HT1080 (cell line): ENCODE measurements at places on chromosomes 6 and 20. TPM values are rescaled to one million over a fixed set of nuclear protein-coding genes. Genes with fewer than 3 reads are reported as not detected.

- DNase-seq, result no peak
Observed at GRCh38 chr6:134585517-134585873, 267.6 kb upstream of the SGK1 start.

Gene TMEM200A
- 21.3 and 23.2 TPM in 2 replicates for total RNA-seq

DNA sequence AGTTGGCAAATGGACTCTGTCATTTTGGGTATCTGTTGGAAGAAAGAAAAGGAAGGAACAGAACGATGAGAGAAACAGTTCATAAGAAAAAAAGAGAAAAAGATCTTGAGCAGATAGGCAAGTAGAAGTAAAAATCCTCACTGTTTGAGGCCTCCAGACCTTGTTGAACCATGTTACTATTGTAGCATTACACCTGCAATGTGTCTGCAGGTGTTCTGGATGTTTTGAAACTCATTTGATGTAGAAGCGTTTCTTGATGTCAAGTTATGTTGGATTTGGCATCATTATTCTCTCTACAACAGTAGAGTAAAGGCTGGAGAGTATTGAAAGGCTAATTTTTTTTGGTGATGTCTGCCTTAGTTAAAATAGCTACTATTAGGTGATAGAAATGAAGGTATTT, 108.7 kb downstream of the CARMIL1 start:
- DNase-seq, result no peak

DNA sequence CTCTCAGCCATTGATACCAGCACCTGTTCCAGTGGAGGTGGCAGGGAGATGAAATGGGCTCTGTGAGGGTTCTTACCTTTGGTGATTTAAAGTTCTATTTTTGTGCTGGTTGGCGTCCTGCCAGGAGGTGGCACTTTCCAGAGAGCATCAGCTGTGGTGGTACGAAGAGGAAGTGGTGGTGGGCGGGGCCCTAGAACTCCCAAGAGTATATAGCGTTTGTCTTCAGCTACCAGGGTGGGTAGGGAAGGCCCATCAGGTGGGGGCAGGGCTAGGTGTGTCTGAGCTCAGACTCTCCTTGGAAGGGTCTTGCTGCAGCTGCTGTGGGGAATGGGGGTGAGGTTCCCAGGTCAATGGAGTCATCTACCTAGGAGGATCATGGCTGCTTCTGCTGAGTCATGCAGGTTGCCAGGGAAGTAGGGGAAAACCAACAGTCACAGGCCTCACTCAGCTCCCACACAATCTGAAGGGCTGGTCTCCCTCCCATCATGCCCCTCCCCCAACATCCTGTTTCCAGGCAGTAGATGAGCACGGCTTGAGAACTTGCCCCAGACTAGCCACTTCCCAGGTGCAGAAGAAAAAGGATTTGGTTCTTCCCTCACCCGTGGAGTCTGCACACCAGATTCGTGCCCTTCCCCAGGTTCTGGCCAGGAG, 46.6 kb downstream of the MOXD1 start:
- DNase-seq, result peak; percentile 82

GRCh38 chr6:39197521-39197920, 31.8 kb downstream of the KCNK5 start:
- DNase-seq, result no peak

DNA sequence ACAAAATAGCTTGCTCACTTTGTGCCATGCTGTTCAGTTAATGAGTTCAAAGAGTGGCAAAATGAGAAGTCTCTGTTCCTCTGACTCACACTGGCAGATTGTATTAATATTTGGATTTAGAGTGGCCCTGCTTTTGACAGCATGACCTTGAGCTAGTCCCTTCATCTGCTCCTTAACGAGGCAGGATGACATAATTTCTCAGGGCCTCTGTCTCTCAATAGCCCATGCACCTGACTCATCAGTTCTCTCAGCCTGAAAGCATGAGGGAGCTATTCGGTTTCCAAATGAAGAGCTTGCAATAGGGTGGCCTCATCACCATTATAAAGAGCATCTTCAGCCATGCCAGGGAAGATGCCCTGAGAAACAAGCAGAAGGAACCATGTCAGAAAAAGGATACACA, 38.2 kb downstream of the CAP2 start:
- peak; percentile 75 for DNase-seq

- DNase-seq, result peak; percentile 4
Observed at GRCh38 chr20:39468703-39469102, 506.6 kb downstream of the DHX35 start.

GRCh38 chr20:8642247-8642646, 426.6 kb upstream of the PLCB4 start:
- DNase-seq, result no peak

Gene ADTRP
- 6.5 and 11.6 TPM in 2 replicates for total RNA-seq

DNA sequence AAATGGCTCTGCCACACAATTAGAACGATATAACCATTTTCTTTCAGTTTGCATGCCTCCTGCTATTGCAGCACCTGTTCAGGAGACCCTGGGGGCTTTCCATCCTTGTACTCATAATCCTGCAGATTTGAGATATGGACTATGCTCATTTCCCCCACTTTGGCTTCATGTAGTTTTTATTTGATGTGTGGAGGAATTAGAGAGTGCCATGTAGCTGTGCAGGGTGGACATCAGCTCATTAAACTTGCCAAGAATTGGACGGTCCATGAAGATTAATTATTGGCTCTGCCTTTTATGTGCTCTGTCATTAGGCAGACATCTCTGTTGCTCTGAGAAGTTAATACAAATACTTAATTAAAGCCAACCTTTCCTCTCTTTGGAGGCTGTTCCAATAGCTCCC, 66.2 kb upstream of the CD83 start:
- no peak for DNase-seq

GRCh38 chr6:21987501-21987957, 309.3 kb downstream of the PRL start:
- DNase-seq, result peak; percentile 70

Gene IMPG1
- not detected in 2 replicates for total RNA-seq

Gene GRIK2
- 0.20 TPM in 1 of 2 replicates, not detected in the other for total RNA-seq

DNA sequence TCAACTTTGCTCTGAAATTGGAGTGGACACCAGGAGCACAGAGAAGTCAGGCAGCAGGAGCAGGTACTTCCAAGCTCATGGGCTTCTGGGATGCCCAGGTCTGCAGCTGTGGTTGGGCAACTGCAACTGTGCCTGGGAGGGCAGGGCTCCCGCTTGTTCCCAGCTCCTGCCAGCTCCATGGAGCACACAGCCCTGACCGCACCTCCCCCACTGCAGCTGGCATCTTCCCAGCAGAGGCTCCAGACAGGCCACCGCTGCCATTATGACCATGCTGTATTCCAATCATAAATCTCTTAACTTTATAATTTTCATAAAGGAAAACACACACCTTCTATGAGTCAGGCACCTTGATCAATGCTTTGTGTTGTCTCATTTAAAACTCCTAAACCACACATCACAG, 36.9 kb downstream of the STK38 start:
- DNase-seq, result no peak

Gene PPP1R16B
- total RNA-seq, result 0.03 and 0.05 TPM in 2 replicates

Gene SLC13A3
- not detected in 2 replicates for total RNA-seq

- peak; percentile 31 for DNase-seq
Observed at GRCh38 chr6:157068691-157069324, 254.5 kb downstream of the TMEM242 start.

DNA sequence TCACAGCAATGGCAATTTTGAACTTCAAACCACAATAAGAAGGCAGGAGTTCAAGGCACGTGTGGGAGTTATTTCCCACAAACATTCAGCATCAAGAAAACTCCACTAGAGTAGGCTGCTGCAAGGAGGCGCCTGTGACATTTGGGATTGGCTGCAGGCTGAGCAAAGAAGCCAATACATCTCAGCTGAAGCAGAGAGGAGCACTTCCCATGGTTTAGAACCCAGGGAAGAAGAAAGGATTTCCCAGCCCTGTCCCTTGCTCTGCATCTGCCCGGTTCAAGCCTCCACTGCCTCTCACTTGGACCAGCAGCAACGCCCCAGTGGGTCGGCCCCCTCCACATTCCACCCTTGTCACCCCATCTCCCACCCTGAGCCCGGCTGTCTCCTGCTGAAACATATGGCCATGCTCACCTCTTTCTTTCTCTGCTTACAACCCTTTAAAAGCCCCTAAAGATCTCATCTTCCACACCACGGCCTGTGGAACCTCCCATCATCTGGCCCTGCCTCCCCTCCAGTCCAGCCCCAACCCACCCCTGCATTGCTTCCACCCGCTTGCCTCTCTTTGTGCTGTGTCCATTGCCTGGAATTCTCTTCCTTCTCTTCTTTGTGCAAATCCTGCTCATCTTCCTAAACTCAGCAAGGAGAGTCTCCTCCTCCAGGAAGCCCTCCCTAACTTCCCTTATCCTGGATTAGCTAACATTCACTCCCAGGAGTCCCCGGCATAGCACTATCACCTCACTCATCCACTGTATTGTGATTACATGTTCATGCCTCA, 128.3 kb downstream of the ANKRD60 start:
- DNase-seq, result no peak

DNA sequence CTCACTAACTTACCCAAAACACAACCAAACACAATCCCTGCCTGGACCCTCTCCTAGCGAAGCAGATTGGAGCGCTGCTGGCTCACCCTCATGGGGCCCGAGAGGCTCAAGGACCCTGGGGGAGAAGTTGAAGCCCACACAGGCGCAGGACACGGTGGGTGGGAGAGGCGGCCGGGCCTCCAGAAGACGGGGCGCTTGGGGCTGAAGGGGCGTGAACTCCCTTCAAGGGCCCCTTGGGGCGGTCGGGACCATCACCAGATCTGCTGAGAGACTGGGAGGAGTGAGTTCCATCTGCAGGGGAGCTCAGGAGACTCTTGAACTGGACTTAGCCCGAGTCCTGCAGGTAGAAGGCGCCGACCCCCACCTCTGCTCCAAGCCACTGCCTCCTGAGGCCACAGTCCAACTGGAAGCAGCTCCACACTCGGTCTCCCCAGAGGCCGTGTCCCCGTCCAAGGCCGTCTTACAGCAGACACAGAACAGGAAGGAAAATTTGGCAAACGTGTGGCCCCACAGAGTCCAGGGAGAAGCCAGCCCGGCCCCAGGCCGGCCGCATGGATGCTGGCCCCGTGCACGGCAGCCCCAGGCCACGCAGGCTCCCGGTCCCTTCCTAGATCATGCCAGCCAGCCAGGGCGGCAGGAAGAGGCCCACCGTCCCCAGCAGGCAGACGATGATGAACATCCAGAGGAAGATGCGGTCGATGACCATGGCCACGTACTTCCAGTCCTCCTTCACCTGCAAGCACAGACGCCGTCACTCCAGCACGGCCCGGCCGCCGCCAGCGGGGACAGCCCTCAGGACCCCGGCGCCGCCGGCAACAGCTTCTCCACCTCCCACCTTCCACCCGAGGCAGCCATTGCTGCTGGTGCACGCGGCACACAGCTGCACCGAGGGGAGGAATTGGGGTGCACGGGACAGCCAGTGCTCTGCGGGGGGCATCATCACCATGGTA, 14.7 kb downstream of the CHRNA4 start:
- no peak for DNase-seq

GRCh38 chr6:45548657-45549515, 171.2 kb upstream of the SUPT3H start:
- no peak for DNase-seq

- DNase-seq, result no peak
Observed at GRCh38 chr20:33316343-33316742, 33.3 kb downstream of the BPIFB1 start.

Gene OTOR
- total RNA-seq, result not detected in 2 replicates

DNA sequence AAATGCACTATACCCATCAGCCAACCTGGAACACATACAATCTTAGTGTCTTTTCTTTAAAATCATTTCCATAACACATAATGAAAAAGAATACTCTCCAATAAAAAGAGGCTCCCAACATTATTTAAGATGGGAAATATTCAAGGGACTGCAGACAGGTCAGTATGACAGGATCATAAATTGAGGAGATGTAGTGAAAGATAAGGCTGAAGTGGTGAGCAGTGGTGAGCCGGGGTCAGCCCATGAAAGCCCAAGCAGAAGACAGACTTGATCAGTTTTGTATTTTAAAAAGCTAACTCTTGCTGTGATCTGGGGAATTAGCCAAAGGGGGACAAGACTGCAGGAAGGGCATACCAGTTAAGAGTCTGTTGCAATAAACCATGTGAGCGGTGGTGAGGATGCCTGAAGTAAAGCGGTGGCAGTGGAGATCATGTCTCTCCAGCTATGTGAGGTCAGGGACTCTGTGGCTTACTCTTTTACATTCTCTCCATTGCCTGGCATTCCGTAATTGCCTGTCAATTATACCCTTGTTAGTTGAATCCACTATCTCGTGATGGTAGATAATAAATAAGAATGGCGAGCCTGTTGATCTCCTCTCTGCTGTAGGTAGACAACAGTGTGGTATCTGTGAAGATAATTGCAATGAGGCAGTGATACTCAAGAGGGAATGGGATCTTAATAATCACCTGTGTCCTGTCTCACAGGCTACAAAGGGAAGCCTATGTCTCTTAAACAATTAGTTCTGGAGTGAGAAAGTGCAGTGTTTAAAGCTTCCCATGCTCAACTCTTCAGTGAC, 97.4 kb downstream of the FILIP1 start:
- DNase-seq, result no peak

DNA sequence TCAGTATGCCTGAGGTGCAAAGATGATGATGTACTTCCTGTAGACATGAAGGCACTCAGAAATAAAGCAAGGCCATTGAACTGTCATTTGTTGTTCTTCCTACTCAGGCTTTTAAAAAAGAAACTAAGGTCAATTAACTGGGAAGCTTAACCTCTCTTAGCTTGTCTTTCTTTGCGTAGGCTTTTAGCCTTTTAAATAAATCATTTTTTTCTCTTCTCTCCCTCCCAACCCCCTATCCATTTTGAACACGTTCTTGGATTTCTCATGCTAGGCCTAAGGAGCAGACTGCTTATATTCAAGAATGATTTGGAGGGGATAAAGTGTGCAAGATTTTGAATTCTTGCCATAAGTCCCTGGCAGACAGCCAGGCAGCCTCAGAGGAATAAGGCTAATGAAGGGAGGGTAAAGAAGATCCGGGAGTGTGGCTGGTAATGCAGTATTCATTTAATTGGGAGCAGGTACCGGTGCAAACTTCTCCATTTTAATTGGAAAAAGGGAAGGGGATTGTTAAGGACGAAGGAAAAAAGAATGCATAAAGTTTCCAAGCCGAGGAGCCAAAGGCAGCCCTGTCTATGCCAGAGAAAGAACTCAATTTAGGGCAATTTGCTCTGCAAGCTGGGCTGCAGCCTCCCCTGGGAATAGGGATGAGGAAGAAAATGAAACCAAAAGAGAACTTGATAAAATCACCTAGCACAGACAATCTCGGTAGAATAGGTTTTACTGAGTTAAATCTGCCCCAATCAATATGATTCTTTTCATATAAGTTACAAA, 343.8 kb upstream of the MMS22L start:
- peak; percentile 7 for DNase-seq

GRCh38 chr6:70956451-70957283, at the start of gene B3GAT2:
Gene B3GAT2, minus strand, starts transcription at chr6:70957060. Its CDS starts 631 bp downstream, at chr6:70956429.
- no peak for DNase-seq

- DNase-seq, result peak; percentile 62
Observed at GRCh38 chr6:43228951-43229802, at the start of gene DNPH1. Gene DNPH1, minus strand, starts transcription at chr6:43229481. Its CDS starts 25 bp downstream, at chr6:43229456.

GRCh38 chr20:55471052-55472006, 534.0 kb downstream of the CBLN4 start:
- no peak for DNase-seq

GRCh38 chr6:170003027-170003426, 251.6 kb downstream of the ERMARD start:
- DNase-seq, result no peak
